ENCODE measurements at places on chromosomes 5 and 9. TPM values are rescaled to one million over a fixed set of nuclear protein-coding genes. Genes with fewer than 3 reads are reported as not detected.

GRCh38 chr5:156037151-156037909, 289.6 kb upstream of the SGCD start:
- H3K36me3 ChIP-seq = no peaks in the 10 kb centered on the region
- H3K27ac ChIP-seq = no peak overlapping the region
- H3K4me3 ChIP-seq = no peak overlapping the region
- H3K4me1 ChIP-seq = no peaks in the 10 kb centered on the region
- DNase-seq = no peak

DNA sequence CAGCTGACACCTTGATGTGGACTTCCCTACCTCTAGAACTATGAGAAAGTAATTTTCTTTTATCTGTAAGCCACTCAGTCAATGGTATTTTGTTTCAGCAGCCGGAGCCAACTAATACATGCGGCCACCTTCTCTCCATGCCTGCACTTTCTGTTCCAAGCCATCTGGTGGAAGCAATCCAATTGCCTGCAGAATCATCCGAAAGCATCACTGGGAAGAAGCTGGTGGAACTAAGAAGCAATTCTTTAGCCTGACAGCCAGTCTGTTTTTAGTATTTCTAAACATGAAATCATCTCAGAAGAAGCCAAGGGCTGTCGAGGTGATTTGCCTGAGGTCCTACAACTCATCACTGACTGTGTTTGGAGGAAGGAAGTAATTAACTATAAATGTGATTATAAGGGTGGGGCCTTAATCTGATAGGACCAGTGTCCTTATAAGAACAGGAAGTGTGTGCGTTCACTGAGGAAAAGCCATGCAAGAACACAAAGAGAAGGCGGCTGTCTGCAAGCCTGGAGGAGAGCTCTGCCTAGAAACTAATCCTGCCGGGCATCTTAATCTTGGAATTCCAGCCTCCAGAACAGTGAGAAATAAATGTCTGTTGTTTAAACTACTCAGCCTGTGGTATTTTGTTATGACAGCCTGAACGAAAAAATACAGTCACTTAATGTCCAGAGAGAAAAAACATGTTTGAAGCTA, 49.1 kb downstream of the NXNL2 start:
- H3K36me3 ChIP-seq = no peaks in the 10 kb centered on the region
- H3K4me3 ChIP-seq = no peak overlapping the region
- peak overlapping the region; percentile 68 for H3K27ac ChIP-seq
- no peaks in the 10 kb centered on the region for H3K4me1 ChIP-seq

DNA sequence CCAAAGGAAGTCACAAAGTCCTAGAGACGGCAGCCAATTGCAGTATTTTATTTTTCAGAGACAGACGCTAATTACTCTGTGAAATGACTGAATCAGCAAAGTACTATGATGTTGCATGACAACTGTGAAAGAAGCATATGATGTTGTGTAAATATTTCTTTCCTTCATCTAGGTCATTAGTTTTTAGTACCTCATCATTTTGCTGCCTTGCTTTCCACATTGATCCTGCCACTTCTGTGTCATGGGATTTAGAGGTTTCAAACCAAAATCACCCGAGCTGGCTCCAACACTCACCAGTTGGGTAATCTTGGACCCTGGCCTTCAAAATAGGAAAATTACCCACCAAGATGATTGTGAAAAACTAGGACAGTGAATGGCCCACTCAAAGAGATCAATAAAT, 585.2 kb downstream of the ACTL7B start:
- H3K36me3 ChIP-seq = no peaks in the 10 kb centered on the region
- H3K4me3 ChIP-seq = no peak overlapping the region
- no peaks in the 10 kb centered on the region for H3K27me3 ChIP-seq
- no peak overlapping the region for H3K27ac ChIP-seq
- H3K4me1 ChIP-seq = peaks cover 24% of the 10 kb centered on the region
- no peak for DNase-seq

DNA sequence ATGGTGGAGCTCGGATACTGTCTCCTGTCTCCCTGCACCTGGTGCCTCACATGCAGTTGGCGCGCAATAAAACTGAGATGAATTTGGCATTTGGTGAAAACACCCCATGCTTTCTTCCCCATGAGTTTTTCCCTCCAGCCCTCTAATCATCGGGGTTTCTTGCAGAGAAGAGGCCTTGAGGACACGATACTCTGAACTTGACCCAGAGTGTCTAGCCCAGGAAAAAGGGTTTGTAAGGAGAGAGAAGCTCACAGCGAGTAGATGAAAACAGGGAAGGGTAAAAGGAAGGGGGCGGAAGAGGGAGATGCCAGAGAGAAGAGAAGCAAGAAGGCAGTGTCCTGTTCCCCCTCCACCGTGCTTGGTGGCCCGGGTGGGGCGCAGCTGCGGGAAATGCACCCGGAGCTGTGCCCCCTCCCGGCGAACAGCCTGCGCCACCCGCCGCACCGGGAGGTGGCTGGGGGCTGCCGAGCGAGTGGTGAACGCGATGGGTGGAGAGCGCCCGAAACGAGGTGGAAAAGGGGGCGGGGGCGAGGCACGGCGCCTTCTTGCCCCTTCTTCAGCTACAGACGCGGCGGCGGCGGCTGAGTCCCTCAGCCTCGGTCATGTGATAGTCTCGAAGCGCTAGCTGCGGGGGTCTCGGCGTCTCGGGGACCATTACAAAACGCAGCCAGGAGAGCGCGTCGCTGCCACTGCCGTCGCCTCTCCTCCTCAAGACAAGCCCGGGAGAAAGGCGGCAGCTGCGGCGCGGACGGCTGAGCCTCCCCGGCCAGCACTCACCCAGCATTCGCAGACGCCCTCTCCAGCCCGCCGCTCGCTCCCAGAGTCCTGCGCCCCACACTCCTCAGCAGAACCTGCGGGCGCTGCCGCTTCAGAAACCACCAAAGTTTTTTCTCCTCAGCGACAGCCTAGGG, 1.1 kb upstream of the FOXB2 start:
- H3K4me3 ChIP-seq = no peak overlapping the region
- peaks cover 100% of the 10 kb centered on the region for H3K27me3 ChIP-seq
- peaks cover 23% of the 10 kb centered on the region for H3K4me1 ChIP-seq
- no peak overlapping the region for H3K27ac ChIP-seq
- H3K36me3 ChIP-seq = no peaks in the 10 kb centered on the region

- no peaks in the 10 kb centered on the region for H3K36me3 ChIP-seq
- H3K27me3 ChIP-seq = no peaks in the 10 kb centered on the region
- H3K27ac ChIP-seq = no peak overlapping the region
- no peak overlapping the region for H3K4me3 ChIP-seq
- no peak for DNase-seq
These were observed 13.8 kb downstream of the DEPDC1B start for GRCh38 chr5:60686157-60686556.

DNA sequence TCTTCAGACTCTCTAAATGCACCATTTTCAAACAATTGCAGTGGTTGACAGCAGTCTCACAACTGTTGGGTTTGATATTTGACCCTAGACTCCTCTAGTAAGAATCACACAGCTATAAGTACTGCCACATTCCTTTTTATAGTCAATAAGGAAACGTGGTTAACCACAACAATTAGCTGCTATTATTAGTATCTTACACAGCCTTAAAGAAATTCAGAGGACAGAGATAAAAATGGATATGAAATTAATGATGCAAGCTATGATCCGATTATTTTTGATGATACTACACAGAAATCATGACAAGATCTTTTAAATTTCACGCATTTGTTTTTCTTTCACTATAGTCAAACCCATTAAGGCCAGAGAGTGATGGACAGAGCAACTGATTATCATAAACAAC, 288.6 kb upstream of the C9orf72 start:
- no peak overlapping the region for H3K4me3 ChIP-seq
- DNase-seq = no peak
- no peaks in the 10 kb centered on the region for H3K36me3 ChIP-seq
- H3K27me3 ChIP-seq = no peaks in the 10 kb centered on the region

DNA sequence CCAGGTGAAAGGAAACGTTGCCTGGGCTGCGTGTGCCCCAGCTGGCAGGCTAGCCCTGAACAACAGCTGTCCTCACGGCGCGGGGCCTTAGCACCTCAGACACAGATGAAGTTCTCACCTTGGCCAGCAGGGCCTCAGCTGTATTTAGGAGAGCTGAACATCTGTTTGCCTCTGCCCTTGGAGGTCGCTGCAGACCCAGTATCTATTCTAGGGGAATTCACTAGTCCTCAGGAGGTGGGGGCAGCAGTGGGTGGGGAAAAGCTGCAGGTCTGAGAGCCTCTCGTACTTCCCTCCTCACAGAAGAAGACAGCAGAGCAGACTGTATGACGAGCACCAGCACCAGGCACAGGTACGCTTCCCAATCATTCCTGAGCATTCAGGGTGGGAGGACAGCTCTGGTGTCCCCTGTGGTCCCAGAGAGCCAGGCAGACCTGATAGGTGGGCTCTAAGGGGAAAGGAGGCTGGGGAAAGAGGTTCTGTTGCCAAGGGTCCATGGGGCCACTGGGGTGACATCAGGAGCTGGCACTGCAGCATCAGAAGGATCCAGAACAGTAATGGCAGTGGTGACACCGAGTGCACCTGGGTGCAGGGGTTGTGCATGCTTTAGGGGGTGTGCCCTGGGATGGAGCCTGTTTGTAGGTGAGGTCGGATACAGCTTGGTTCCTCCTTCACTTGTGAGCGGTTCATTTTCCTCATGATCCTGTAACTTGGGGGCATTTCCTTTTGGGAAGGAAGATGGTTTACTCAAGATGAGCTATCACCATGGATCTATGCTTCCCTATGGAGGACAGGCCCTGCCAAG, 13.8 kb downstream of the CD74 start:
- H3K4me3 ChIP-seq = no peak overlapping the region
- H3K4me1 ChIP-seq = no peaks in the 10 kb centered on the region
- DNase-seq = peak; percentile 30
- H3K36me3 ChIP-seq = peaks cover 12% of the 10 kb centered on the region

DNA sequence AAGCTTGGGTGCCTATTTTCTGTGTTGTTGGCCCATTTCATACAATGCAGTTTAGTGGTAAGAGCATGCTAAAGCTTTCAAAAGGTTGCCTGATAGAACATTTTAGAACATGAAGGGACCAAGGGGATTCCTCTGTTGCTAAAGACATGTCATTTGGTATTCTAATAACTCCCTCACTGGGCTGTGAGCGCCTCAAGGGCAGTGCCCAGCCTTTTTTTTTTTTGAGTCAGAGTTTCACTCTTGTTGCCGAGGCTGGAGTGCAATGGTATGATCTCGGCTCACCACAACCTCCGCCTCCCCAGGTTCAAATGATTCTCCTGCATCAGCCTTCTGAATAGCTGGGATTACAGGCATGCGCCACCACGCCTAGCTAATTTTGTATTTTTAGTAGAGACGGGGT, 77.1 kb downstream of the PCSK5 start:
- H3K4me3 ChIP-seq = no peak overlapping the region
- no peaks in the 10 kb centered on the region for H3K27me3 ChIP-seq
- DNase-seq = no peak
- H3K4me1 ChIP-seq = no peaks in the 10 kb centered on the region
- no peak overlapping the region for H3K27ac ChIP-seq
- no peaks in the 10 kb centered on the region for H3K36me3 ChIP-seq

GRCh38 chr5:172548311-172548731, 92.7 kb upstream of the NEURL1B start:
- DNase-seq = no peak
- H3K4me1 ChIP-seq = peaks cover 7% of the 10 kb centered on the region
- peak overlapping the region; percentile 84 for H3K27ac ChIP-seq
- H3K36me3 ChIP-seq = no peaks in the 10 kb centered on the region
- H3K4me3 ChIP-seq = no peak overlapping the region

- H3K27ac ChIP-seq = no peak overlapping the region
- H3K4me1 ChIP-seq = peaks cover 14% of the 10 kb centered on the region
- no peaks in the 10 kb centered on the region for H3K36me3 ChIP-seq
- no peak overlapping the region for H3K4me3 ChIP-seq
- H3K27me3 ChIP-seq = no peaks in the 10 kb centered on the region
- peak; percentile 24 for DNase-seq
These were observed 100.2 kb downstream of the PIK3R1 start for GRCh38 chr5:68315679-68316271.

DNA sequence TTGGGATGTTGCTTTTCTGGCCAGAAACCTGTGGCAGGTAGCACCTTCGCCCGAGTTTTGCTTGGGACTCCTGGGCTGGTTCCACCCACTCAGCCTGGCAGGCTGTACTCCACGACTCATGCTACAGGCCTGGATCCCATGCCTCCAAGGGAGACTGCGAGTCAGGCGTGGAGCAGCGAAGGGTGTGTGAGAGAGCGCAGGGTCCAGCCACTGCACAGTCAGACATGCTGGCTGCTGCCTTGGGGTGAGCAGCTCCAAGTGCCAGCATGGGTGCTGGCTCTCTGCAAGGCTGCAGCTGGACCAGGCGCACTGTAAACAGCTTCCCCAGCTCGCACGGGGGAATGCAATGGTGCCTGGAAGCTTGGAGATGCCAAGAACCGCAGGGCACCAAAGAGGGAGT, 249.6 kb upstream of the EDIL3 start:
- H3K27me3 ChIP-seq = no peaks in the 10 kb centered on the region
- H3K4me3 ChIP-seq = no peak overlapping the region
- DNase-seq = no peak

- no peak for DNase-seq
- H3K4me1 ChIP-seq = no peaks in the 10 kb centered on the region
- H3K27ac ChIP-seq = no peak overlapping the region
- no peak overlapping the region for H3K4me3 ChIP-seq
- H3K36me3 ChIP-seq = no peaks in the 10 kb centered on the region
- H3K27me3 ChIP-seq = no peaks in the 10 kb centered on the region
These were observed 57.7 kb upstream of the NXNL2 start for GRCh38 chr9:88477300-88477751.

- H3K4me1 ChIP-seq = no peaks in the 10 kb centered on the region
- no peaks in the 10 kb centered on the region for H3K27me3 ChIP-seq
- no peaks in the 10 kb centered on the region for H3K36me3 ChIP-seq
- DNase-seq = no peak
- H3K4me3 ChIP-seq = no peak overlapping the region
These were observed 116.1 kb upstream of the BNC2 start for GRCh38 chr9:16986556-16986955.

- no peak overlapping the region for H3K4me3 ChIP-seq
- no peak for DNase-seq
- H3K4me1 ChIP-seq = peaks cover 19% of the 10 kb centered on the region
- no peak overlapping the region for H3K27ac ChIP-seq
- no peaks in the 10 kb centered on the region for H3K36me3 ChIP-seq
These were observed 149.4 kb downstream of the MACROH2A1 start for GRCh38 chr5:135249658-135250057.

GRCh38 chr9:123453076-123453667, 97.2 kb downstream of the CRB2 start:
- DNase-seq = no peak
- no peaks in the 10 kb centered on the region for H3K27me3 ChIP-seq
- H3K27ac ChIP-seq = no peak overlapping the region
- H3K4me3 ChIP-seq = no peak overlapping the region
- no peaks in the 10 kb centered on the region for H3K36me3 ChIP-seq

- no peaks in the 10 kb centered on the region for H3K4me1 ChIP-seq
- H3K4me3 ChIP-seq = no peak overlapping the region
- no peak overlapping the region for H3K27ac ChIP-seq
These were observed 63.6 kb downstream of the NUP214 start for GRCh38 chr9:131188976-131189375.

Gene RANBP17
- total RNA-seq = 13.8 TPM

Gene FCN2
- not detected for total RNA-seq

Gene LECT2
- total RNA-seq = not detected

Gene ZNF462
- 24.4 TPM for total RNA-seq

Gene ADAMTS6
- 1.1 TPM for total RNA-seq

Gene PDE6A
- total RNA-seq = 5.6 TPM

Gene DIPK1B
- 4.1 TPM for total RNA-seq

Gene CCL19
- total RNA-seq = not detected

Gene S100Z
- total RNA-seq = not detected

Gene LAMC3
- total RNA-seq = 0.82 TPM

Gene DMAC1
- total RNA-seq = 19.4 TPM

Gene MLANA
- not detected for total RNA-seq

Gene GPR151
- total RNA-seq = not detected

Gene LRRC70
- 2.0 TPM for total RNA-seq

Measured in transverse colon (tissue), 4 donors.